Hematopoietic multipotent progenitor cell (in vitro differentiated cells): ENCODE measurements at places on chromosomes 12 and 14. TPM values are rescaled to one million over a fixed set of nuclear protein-coding genes. Genes with fewer than 3 reads are reported as not detected.

Gene TMEM30B
- total RNA-seq = 0.54 TPM

Gene GNG2
- total RNA-seq = 12.7 TPM

Gene BCDIN3D
- 3.2 TPM for total RNA-seq

DNA sequence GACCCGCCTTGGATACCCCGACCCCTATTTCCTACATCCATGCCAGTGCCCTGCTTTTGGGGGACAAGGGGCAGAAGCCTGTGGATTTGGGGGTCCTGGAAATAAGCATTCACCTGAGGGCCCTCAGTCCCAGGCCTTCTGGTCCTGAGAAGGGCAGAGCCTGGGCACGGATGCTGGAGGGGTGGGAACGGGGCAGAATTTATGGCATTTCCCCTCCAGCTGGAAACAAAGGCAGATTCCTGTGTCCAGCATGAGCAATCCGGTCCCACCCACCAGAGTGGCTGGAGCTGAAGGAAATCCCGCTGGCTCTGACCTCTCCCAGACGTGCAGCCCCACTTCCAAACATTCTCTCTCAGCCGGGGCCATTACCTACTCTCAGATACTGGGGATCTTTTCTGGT lies 9.3 kb downstream of the ANKRD33 start:
- no peak for DNase-seq

DNA sequence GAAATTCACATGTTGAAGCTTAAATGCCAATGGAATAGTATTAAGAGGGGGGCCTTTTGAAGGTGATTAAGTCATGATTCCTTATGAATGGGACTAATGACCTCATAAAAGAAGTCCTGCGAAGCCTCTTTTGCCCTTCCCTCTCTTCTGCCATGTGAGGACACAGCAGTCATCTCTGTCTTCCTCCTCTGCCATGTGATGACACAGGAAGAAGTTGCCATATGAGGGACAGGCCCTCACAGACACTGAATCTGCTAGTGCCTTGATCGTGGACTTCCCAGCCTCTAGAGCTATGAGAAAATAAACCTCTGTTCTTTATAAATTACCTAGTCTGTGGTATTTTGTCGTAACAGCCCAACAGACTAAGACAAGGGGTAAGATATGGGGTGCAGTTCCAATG lies 100.7 kb downstream of the VCPKMT start:
- DNase-seq = no peak

DNA sequence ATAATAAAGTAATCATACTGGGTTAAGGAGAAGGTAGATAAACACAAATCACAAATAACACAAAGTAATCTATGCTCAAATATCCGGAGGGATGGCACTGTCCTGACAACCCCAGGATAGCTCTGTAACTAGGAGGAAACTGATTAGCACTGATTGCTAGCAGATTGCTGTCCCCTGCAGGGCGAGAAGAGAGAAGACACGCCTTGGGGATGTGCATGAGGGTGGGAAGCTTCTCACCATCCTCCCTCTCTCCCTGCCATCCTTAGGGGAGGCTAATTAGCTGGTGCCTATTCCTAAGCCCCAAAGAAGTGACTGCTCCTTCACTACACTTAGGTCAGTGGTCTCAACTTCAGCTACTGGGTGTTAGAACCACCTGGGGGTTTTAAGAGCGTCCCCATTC lies 27.0 kb upstream of the TMEM260 start:
- DNase-seq = no peak

GRCh38 chr14:81042438-81042837 lies 87.0 kb downstream of the TSHR start:
- DNase-seq = no peak

- peak; percentile 70 for DNase-seq
These were observed 96.2 kb upstream of the PTPRB start for GRCh38 chr12:70733385-70733784.

DNA sequence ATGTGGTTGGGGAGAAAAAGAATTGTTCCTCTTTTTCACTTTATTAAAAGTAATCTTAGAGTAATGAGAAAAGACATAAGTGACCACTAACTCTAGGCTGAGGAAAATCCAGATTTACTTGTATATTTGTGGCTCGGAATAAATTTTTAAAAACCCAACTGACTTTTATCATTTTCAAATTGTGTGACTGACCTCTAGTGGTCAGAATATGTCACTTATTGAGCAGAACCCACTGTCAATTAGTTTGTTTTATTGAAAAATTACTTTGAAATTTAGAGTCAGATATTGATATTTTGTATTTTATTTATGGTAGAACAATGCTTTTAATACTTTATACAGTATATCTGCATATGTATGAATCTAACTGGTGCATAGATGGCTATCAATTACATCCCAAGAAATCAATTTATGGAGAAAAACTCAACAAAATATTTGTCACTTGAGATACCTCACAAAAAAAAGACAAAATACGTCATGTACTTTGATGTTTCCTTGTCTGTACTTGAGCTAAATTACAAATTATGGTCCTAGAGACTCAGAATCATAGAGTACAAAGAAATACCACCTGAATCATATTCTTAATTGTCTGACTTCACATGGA lies 229.4 kb downstream of the CNTN1 start:
- peak; percentile 53 for DNase-seq

DNA sequence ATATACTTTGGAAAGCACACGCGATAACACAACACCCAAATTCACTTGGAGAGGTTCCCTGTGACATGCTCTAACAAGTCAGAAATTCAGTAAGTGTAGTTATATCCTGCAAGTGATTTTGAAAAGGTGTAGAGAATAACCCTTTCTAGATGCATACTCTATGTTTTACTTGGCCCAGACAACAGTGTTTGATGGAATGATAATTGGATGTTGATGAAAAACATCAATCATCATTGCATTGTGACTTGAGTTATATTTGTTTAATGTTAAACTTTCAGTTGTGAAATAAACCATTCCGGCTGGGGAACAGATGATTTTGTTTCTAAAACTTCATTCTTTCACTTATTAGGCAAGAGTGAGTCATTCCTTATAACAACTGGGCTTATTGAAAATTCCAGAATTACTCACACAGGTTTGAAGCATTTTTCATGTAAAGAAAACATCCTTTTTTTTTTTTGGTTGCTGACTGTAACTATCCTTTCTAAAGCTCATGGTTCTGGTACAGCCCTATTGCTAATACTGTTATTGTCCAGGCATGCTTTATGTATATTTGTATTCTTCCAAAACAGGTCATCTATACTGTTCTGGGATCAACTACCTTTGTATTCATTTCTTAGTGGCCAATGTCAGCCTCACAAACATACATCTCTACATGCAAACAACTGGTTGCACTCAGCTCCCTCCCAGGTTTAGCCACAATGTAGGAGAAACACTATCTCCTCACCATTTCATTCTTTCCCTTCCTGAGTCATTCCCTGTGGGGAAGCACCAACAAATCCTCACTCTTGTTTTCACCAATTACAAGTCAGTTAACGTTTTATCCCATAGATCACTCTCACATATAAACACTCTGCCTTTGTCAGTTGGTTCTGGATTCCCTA lies 121.2 kb upstream of the LRIG3 start:
- DNase-seq = no peak

- no peak for DNase-seq
These were observed 76.1 kb downstream of the EPS8 start for GRCh38 chr12:15712823-15713660.

DNA sequence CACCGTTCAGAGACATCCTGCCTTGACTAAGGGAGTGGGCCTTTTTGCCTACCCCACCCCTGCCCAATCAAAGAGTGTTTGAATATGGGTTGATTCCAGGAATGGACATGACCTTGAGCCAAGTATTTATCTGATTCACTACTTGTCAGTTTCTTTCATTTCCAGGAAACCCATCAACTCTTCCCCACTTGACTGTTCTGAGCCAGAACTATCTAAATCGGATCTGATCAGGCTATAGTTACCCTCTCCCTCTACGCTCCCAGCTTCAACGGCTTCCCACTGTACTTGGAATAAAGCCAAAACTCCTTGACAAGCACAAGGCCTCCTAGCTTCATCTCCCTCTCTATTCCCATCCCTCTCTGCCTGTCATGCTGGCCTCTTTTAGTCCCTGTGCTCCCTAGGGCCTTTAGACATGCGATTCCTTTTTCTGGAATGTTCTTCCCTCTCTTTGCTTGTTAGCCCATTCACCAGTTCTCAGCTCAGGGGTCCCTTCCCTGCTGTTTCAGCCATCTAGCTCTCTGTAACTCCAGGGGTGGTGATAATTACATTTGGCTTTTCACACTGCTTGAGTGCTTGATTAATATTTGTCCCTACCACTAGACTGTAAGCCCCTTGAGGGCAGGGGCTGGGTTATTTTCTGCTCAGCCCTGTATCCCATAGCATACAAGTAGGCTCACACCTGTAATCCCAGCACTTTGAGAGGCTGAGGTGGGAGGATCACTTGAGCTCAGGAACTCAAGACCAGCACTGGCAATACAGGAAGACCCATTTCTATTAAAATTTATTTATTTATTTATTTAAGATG lies 5.5 kb upstream of the ITPK1 start:
- no peak for DNase-seq
